Left renal pelvis (tissue), 4 donors: ENCODE measurements at places on chromosomes 11 and 22.

DNA sequence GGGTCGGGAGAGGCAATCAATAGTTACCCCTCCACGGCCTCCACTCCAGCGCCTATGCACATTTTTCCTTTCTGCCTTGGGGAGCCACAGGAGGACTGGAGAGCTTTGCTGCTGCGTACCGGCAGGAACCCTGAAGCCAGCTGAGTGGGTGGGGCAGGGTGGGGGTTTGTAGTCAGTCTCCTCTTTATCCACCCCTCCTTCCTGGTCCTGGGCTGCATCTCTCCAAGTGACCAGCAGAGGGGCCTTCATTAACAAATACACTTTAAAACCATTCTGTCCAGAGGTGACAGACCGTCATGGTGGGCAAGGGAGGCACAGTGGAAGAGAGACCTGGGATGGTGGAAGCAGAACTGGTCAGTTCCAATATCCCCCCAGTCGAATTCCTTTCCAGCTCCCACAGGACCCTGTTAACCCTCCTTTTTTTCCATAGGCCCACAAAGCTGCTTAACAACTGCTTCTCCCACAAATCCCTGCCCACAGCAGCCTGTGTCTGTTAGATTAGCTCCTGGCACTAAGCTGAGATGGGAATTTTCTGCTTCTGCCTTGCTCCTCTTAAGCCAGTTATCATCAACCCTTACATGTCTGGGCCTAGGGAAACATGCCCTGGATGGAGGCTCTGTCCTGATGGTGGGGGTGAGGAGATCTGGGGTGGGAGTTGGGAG lies 3.9 kb upstream of the ABCG4 start:
- no peak for DNase-seq

GRCh38 chr11:125211948-125212340 lies 47.4 kb downstream of the PKNOX2 start:
- no peak for DNase-seq

DNA sequence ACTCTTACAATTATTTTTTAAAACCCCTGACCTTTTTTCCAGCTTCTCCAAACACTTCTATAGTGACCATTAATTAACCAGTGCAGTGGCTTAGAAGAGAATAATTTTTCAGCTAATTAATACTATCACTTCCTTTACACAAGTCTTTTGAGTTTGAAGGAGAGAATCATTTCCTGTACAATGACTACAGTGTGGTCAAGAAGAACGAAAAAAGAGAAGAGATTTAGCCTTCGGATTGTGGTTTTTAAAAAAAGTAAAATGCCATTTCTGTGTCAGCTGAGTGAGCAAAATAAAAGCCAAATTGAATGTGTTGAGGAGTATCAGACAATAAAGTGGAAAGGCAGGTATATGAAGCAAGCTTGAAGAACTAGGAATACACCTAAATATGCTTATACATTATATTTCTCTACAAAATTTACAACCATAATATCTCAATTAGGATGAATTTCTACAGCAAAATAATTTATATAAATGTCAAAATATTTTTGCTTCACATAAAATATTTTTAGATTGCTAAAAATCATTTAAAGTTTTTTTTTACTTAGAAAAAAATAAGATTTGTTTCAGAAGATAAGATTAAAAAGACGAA lies 1155.2 kb upstream of the CNTN5 start:
- DNase-seq: no peak

DNA sequence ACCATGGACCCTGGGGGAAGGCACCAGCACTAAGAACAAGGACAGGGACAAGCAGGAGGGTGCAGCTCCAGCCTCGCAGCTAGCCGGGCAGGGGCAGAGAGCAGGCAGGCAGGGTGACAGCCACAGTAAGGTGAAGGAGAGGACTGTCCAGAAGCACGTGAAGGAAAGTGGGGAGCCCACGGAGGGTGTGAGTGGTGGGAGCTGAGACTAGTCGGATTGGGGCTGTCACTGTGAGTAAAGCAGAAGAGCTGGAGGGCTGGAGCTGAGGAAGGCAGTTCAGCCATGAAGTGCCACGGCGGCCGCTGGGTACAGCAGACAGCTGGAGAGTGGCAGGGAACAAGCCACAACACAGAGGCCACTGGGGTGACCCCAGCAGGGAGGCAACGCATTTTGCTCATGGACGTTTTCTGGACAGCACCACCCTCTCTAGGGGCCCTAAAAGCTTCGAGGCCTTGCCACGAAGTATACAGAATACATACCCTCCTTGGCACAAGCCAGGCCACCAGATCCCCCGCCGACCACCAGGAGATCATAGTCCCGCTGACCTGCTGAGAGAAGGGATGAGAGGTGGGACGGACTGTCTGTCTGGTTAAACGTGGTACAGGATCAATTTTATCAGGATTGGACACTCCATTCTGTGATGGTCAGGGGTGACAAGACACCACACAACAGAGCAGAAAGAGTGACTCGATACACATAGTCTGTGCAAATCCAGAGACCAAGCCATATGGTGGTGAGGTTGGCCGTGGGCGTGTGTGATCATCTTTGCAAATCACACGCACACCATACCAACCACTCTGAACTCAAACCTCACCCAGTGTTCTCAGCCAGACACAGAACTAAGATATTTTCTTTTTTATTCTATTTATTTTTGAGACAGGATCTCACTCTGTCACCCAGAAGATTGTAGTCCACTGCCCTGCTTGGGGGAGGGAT lies 10.8 kb upstream of the COMT start:
- no peak for DNase-seq

- DNase-seq: no peak
Observed at GRCh38 chr11:37474889-37475288, 876.9 kb upstream of the RAG2 start.

DNA sequence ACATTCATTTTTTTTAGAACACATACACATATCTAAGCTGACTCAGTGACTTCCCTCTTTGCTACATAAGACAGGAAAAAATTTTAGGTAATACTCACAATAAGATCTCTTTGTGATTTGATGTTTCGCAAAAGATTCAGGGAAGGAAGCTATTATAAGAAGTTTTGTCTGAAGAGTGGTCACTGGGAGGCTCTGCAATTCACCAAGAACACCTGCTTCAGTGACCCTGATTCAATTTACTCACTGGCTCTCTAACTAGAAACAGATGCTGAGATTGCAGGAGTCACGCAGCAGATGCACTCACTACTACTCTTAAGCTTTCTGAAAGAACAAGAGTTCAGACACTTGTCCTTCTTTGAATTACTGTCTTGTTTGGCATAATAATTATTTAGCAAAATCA lies 193.6 kb upstream of the DDI1 start:
- DNase-seq: no peak

- DNase-seq: no peak
Observed at GRCh38 chr11:72826191-72826941, 12.2 kb downstream of the ATG16L2 start.

DNA sequence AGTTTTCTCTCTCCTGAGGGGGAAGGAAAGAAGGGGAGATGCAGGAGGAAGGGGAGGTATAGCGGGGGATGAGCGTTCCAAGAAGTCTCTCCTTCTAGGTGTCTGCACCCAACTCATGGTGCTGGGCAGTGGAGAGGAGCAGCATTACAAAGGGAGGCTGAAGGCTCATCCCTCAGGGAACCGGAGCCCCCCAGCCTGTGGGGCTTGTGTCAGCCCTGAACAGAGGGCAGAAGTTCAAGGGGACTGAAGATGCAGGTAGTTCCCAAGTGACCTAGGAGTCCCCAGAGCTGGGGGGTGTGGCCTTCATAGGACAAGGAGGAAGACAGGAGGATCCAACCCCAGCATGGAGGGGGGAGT lies 1.8 kb downstream of the C11orf68 start:
- no peak for DNase-seq

GRCh38 chr22:29109822-29110221 lies 37.0 kb downstream of the KREMEN1 start:
- no peak for DNase-seq

DNA sequence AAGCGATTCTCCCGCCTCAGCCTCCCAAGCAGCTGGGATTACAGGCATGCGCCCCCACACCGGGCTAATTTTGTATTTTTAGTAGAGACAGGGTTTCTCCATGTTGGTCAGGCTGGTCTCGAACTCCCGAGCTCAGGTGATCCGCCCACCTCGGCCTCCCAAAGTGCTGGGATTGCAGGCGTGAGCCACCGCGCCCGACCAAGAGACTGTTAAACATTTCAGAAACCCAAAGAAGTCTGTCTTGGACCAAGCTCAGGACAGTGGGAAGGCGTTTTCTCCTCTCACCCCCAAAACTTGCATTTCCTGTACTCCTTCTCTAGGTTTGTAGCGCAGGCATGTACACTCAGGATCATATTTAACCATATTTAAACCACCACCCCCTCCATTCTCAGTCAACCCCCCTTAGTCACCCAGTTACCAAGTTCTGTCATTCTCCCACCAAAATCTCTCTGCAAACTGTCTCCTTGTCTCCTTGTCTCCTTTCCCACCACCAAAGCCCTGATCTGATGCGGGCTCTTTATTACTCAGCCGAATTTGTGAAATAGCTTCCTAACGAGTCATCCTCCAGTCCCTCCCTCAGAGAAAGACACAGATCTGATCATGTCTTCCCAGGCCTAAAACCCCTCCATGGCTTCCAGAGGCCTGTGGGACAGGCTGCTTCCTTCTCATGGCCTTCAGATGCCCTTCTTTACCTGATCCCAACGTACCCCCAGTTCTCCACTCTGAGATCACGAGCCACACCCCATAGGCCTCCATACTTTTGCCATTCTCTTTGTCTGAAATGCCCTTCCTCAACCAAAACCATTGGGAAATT lies 29.0 kb upstream of the CREB3L1 start:
- DNase-seq: no peak

DNA sequence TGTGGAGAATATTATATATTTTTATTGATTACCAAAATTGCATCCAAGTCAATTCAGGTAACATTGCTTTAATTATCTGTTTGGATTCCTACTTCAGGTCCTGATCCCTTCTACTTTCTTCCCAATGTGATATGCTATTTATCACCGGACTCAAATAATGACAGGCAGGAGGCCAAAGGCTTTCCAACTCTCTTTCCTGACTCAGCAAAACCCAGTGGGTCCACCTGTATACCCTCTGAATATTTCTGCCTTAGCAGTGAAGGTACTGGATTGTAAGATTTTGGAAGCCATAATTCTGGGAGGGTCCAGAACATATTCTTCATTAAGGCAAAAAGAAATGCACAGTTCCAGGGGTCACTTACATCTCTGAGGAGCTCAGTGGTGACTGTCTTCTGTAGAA lies 260.2 kb upstream of the UBASH3B start:
- DNase-seq: no peak

GRCh38 chr11:95297680-95298452 lies 66.9 kb upstream of the SESN3 start:
- DNase-seq: no peak

GRCh38 chr11:76568621-76569020 lies 101.9 kb downstream of the LRRC32 start:
- no peak for DNase-seq
